SJSA1 (cell line): ENCODE measurements at places on chromosomes 5 and 9. TPM values are rescaled to one million over a fixed set of nuclear protein-coding genes. Genes with fewer than 3 reads are reported as not detected.

DNA sequence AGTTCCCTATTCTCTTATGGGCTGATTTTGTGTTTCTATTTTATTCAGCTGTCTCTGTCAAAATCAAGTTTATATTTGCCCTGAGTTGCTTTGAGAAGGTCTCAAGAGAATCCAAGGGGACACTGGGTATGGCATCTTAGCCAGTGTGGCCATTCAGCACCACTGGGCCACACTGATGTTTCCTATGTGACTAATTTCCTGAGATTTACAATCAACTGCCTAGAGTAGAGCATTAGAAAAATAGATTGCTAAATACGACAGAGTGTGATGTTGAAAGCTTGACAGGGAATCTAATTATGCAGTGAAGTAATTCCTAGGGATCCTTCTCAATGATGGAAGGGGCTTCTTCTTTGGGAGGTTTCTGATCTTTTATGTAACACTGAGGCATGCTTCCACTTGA lies 141.7 kb downstream of the SV2C start:
- H3K4me1 ChIP-seq, result no peaks in the 10 kb centered on the region
- no peaks in the 10 kb centered on the region; the same call in 1 of the 2 replicates for H3K27me3 ChIP-seq
- no peak for DNase-seq
- H3K27ac ChIP-seq, result no peak overlapping the region
- no peak overlapping the region for H3K4me3 ChIP-seq
- H3K36me3 ChIP-seq, result no peaks in the 10 kb centered on the region

GRCh38 chr5:72245951-72246532 lies 74.0 kb downstream of the MRPS27 start:
- H3K27ac ChIP-seq, result peak overlapping the region; percentile 60
- no peak overlapping the region for H3K4me3 ChIP-seq
- no peaks in the 10 kb centered on the region for H3K27me3 ChIP-seq
- DNase-seq, result no peak

DNA sequence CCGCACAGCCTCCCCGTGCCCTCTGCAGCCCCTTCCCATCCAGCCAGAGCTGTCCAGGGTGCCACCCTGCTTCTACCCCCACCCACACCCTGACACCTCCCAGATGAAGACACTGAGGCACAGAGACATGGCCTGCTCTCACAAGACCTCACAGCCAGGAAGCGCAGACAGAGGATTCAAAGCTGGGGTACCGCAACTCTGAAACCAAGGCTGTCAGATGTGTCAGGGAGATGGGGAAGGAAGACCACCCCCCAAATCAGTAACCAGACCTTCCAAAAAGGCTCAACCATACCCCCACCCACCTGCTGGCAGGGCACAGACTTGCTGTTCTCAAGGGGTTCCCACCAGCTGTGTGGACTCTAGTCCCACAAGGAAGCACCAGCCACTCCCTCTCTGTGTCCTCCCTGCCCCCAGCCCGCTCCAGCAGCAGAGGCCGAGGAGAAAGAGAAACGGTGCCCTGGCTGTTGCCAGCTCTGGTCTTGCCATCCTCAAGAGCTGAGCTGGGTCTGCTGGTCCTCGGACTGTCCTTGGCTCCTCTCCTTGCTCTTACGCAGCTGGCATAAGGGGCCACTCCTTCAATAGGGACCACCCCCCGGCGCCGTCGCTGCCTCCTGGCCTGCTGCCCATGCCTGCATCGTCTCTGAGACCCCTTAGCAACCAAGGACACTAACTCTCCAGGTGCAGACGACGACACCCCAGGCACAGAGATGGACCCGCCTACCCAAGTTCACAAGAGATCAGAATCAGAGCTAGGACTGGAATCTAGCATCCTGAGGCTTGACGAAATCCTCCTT lies 699 bp downstream of the AKNA start:
- DNase-seq, result peak; percentile 3
- 0 out of 2 replicates have a peak, but pooled peaks cover 8% of the 10 kb centered on the region for H3K36me3 ChIP-seq
- H3K27ac ChIP-seq, result peak overlapping the region; percentile 67
- H3K27me3 ChIP-seq, result no peaks in the 10 kb centered on the region

DNA sequence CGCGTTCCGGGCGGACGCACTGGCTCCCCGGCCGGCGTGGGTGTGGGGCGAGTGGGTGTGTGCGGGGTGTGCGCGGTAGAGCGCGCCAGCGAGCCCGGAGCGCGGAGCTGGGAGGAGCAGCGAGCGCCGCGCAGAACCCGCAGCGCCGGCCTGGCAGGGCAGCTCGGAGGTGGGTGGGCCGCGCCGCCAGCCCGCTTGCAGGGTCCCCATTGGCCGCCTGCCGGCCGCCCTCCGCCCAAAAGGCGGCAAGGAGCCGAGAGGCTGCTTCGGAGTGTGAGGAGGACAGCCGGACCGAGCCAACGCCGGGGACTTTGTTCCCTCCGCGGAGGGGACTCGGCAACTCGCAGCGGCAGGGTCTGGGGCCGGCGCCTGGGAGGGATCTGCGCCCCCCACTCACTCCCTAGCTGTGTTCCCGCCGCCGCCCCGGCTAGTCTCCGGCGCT lies at the start of gene DAPK1:
DAPK1 (plus strand) TSS at position 264 of the 442 bp plus-strand sequence. CDS start 1,211 bp downstream, outside the sequence.
- no peaks in the 10 kb centered on the region for H3K27me3 ChIP-seq
- peaks cover 51% of the 10 kb centered on the region for H3K36me3 ChIP-seq
- peak within 1 kb of the TSS; percentile 94 for H3K27ac ChIP-seq
- H3K4me3 ChIP-seq, result peak within 1 kb of the TSS; percentile 91

- no peak overlapping the region for H3K27ac ChIP-seq
- H3K4me1 ChIP-seq, result no peaks in the 10 kb centered on the region
- no peak overlapping the region for H3K4me3 ChIP-seq
- H3K27me3 ChIP-seq, result no peaks in the 10 kb centered on the region
- no peaks in the 10 kb centered on the region for H3K36me3 ChIP-seq
- DNase-seq, result no peak
These were observed 14.8 kb upstream of the CEMIP2 start for GRCh38 chr9:71783120-71783523.

GRCh38 chr9:86340356-86341006 lies 13.7 kb downstream of the TUT7 start:
- H3K36me3 ChIP-seq, result peaks cover 94% of the 10 kb centered on the region
- H3K27me3 ChIP-seq, result no peaks in the 10 kb centered on the region
- DNase-seq, result no peak
- H3K4me3 ChIP-seq, result no peak overlapping the region

GRCh38 chr5:81895307-81895706 lies 76.5 kb upstream of the ATG10 start:
- H3K4me3 ChIP-seq, result no peak overlapping the region
- DNase-seq, result no peak
- H3K36me3 ChIP-seq, result no peaks in the 10 kb centered on the region

GRCh38 chr9:90090997-90091396 lies 486.2 kb downstream of the GADD45G start:
- H3K27me3 ChIP-seq, result no peaks in the 10 kb centered on the region
- no peak overlapping the region for H3K4me3 ChIP-seq
- no peaks in the 10 kb centered on the region for H3K4me1 ChIP-seq

DNA sequence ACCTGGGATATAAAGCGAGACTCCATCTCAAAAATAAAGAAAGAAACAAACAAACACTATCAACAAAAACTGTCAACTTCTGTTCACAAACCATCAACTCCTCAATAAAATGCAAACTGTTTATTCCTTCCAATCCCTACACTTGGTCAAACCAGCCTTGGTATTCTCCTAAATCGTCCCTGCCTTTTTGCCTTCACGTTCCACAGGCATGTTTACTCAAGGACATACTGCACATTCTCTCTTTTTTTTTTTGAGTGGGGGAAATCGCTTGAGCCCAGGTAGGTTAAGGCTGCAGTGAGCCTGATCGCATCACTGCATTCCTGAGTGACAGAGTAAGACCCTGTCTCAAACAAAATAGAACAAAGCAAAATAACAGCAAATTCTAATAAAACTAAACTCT lies 13.0 kb downstream of the UBAP2 start:
- H3K27me3 ChIP-seq, result no peaks in the 10 kb centered on the region
- no peak overlapping the region for H3K4me3 ChIP-seq
- peak; percentile 65 for DNase-seq
- H3K36me3 ChIP-seq, result peaks cover 5% of the 10 kb centered on the region; the same call in 1 of the 2 replicates

DNA sequence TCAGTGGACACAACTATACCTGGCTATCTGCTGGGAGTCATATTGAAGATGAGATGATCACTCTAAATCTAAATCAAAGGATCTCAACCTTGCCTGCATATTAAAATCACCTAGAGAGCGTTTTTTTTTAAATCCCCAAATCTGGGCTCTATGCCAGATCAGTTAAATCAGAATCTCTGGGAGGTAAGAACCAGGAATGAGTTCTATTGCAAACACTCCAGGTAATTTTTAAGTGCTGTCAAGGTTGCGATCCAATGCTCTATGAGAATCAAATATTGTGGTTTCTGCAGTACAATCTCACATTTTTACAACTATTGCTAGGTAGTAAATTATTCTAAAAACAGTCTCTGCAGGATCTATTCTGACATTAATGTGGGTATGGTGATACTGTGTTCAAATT lies 202.3 kb upstream of the OR13F1 start:
- H3K36me3 ChIP-seq, result no peaks in the 10 kb centered on the region
- no peaks in the 10 kb centered on the region for H3K27me3 ChIP-seq
- no peak overlapping the region for H3K4me3 ChIP-seq
- no peak for DNase-seq

GRCh38 chr5:140111011-140111858 lies 2.7 kb upstream of the PURA start:
- DNase-seq, result no peak
- H3K27me3 ChIP-seq, result no peaks in the 10 kb centered on the region
- H3K36me3 ChIP-seq, result peaks cover 20% of the 10 kb centered on the region
- no peak overlapping the region for H3K27ac ChIP-seq
- H3K4me3 ChIP-seq, result no peak overlapping the region

DNA sequence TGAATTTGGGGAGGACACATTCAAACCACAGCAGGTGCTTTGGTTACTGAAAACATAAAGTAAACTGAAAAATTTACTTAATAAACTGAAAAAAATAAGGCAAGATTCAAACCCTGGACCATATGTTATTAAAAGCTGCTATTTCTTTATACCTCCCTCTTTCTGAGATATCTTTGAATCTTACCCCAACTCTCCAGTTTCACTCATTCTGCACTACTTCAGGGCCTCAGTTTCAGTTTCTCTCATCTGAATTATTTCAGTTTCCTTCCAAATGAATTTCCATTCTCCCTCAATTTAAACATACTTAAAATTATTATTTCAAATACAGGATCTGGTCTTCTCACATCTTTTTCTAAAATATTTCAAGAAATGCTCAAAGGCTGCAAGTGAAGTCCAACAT lies 4.9 kb upstream of the OXCT1 start:
- H3K36me3 ChIP-seq, result no peaks in the 10 kb centered on the region
- H3K27ac ChIP-seq, result no peak overlapping the region
- no peak for DNase-seq
- H3K4me3 ChIP-seq, result no peak overlapping the region

DNA sequence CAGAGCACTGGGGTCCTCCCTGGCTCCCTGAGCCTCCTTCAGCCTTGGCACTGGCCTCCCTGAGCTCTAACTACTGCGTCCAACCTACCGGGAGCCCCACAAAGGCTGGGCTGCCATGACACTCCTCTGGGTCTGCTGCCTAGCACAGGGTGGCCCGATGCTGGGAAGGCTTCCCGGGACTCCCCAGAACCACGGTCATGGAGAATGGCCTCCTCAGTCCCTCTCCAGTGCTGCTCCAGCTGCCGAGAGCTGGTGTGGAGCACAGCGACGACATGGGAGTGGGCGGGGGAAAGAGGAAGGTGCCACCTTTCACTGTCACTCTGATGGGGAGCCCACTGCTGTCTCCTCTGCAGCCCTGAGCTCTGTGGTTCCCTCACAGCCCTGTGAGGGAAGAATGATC lies 61.5 kb upstream of the RNF130 start:
- H3K36me3 ChIP-seq, result no peaks in the 10 kb centered on the region
- no peak overlapping the region for H3K4me3 ChIP-seq
- no peak overlapping the region for H3K27ac ChIP-seq
- H3K4me1 ChIP-seq, result no peaks in the 10 kb centered on the region
- peaks cover 30% of the 10 kb centered on the region for H3K27me3 ChIP-seq
- DNase-seq, result no peak

DNA sequence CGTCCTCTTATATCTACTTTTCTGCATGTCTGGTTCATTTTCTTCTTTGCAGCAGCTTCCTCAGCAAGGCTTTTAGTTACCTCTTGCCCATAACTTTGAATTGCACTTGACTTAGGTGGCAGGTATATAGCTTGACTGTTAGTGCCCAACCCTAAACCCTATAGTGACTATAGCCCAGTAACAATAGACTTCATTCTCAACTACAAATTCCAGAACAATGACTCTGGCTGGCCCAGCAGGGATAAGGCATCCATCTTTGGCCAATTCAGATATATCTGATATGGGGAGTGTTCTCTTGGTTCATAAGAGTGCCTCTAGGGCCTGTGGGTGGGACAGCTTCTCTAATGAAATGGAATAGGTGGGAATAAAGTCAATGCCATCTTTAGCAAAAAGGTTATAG lies 246.2 kb downstream of the DMRT2 start:
- DNase-seq, result no peak
- H3K36me3 ChIP-seq, result no peaks in the 10 kb centered on the region
- H3K27ac ChIP-seq, result no peak overlapping the region

GRCh38 chr5:147921136-147921535 lies 14.8 kb upstream of the C5orf46 start:
- no peaks in the 10 kb centered on the region; the same call in 1 of the 2 replicates for H3K27me3 ChIP-seq
- no peak overlapping the region for H3K27ac ChIP-seq
- no peaks in the 10 kb centered on the region for H3K36me3 ChIP-seq
- DNase-seq, result no peak
- no peak overlapping the region for H3K4me3 ChIP-seq
- H3K4me1 ChIP-seq, result peaks cover 23% of the 10 kb centered on the region

DNA sequence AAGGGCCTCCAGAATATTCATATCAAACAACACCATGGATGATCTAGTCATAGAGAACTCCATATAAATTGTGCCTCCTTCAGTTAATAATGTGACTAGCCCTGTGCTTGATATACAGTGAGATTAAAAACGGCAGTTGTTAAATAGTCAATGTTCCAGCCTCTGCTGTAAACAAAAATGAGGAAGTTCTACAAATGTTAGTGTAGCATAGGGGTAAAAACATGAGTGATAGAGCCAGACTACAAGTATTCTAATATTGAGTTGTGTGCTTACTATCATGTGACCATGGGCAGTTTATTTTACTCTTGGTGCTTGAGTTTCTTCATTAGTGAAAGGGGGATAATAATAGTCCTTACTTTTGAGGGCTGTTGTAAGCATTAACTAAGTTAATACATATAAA lies 43.3 kb upstream of the SLCO6A1 start:
- no peak overlapping the region for H3K4me3 ChIP-seq
- no peaks in the 10 kb centered on the region; the same call in 1 of the 2 replicates for H3K27me3 ChIP-seq
- no peaks in the 10 kb centered on the region for H3K36me3 ChIP-seq

FREM1 gene
- 1.8 and 3.4 TPM in 2 replicates for total RNA-seq

C5orf63 gene
- 0.03 and 1.9 TPM in 2 replicates for total RNA-seq

SCGB3A2 gene
- total RNA-seq, result not detected in 2 replicates

SLC34A3 gene
- total RNA-seq, result not detected in 2 replicates

TRAF1 gene
- 0.13 and 1.7 TPM in 2 replicates for total RNA-seq

SLC6A7 gene
- total RNA-seq, result not detected in 2 replicates

SV2C gene
- total RNA-seq, result not detected in 2 replicates

MAMDC2 gene
- not detected in 2 replicates for total RNA-seq

TERT gene
- total RNA-seq, result 4.0 and 5.0 TPM in 2 replicates

ADCY2 gene
- total RNA-seq, result 0.21 TPM in 1 of 2 replicates, not detected in the other

GLDC gene
- total RNA-seq, result 0.18 TPM in 1 of 2 replicates, not detected in the other

GEMIN5 gene
- total RNA-seq, result 26.7 and 33.0 TPM in 2 replicates
